ENCODE measurements at places on chromosomes 12 and 14. TPM values are rescaled to one million over a fixed set of nuclear protein-coding genes. Genes with fewer than 3 reads are reported as not detected.

LRIG3 gene
- 33.5 TPM for total RNA-seq

CLEC4A gene
- 0.33 TPM for total RNA-seq

ABCD4 gene
- 33.1 TPM for total RNA-seq

STAC3 gene
- total RNA-seq: 0.50 TPM

TSHR gene
- total RNA-seq: not detected

KLHL33 gene
- total RNA-seq: 0.11 TPM

TAS2R43 gene
- 5.3 TPM for total RNA-seq

PAX9 gene
- under 0.01 TPM for total RNA-seq

NRL gene
- total RNA-seq: 1.00 TPM

GOLGA5 gene
- 63.0 TPM for total RNA-seq

Measured in uterine smooth muscle cell (primary cell).